Fibroblast of lung (primary cell): ENCODE measurements at places on chromosomes 12 and 14. TPM values are rescaled to one million over a fixed set of nuclear protein-coding genes. Genes with fewer than 3 reads are reported as not detected.

CCNB1IP1 gene
- total RNA-seq = 77.5 and 110 TPM in 2 replicates

KCNK13 gene
- total RNA-seq = not detected in 2 replicates

HOXC12 gene
- not detected in 2 replicates for total RNA-seq

RTL1 gene
- not detected in 2 replicates for total RNA-seq

ARG2 gene
- total RNA-seq = 2.3 and 8.4 TPM in 2 replicates

VASH1 gene
- 4.5 and 6.2 TPM in 2 replicates for total RNA-seq

CIT gene
- total RNA-seq = 4.6 and 25.4 TPM in 2 replicates

SIRT4 gene
- 2.3 and 2.5 TPM in 2 replicates for total RNA-seq

SLC25A21 gene
- 0.26 and 0.50 TPM in 2 replicates for total RNA-seq

PRIMA1 gene
- not detected in 2 replicates for total RNA-seq

FAM181A gene
- not detected in 2 replicates for total RNA-seq

IL31 gene
- not detected in 2 replicates for total RNA-seq

SMCO2 gene
- 0.26 TPM in 1 of 2 replicates, not detected in the other for total RNA-seq

EIF2S3B gene
- 1.7 and 1.8 TPM in 2 replicates for total RNA-seq

SLC6A15 gene
- 0.77 and 0.99 TPM in 2 replicates for total RNA-seq

TAS2R8 gene
- total RNA-seq = under 0.01 TPM in 1 of 2 replicates, not detected in the other

MTERF2 gene
- total RNA-seq = 6.2 and 7.3 TPM in 2 replicates

EDDM3A gene
- total RNA-seq = not detected in 2 replicates

PIANP gene
- total RNA-seq = under 0.01 and 0.17 TPM in 2 replicates

RNASE7 gene
- not detected in 2 replicates for total RNA-seq

CLEC1B gene
- not detected in 2 replicates for total RNA-seq

MYL6B gene
- total RNA-seq = 71.7 and 98.6 TPM in 2 replicates

DYRK2 gene
- total RNA-seq = 19.0 and 22.5 TPM in 2 replicates

DIO2 gene
- total RNA-seq = 0.77 and 3.3 TPM in 2 replicates

P3H3 gene
- total RNA-seq = 72.4 and 96.3 TPM in 2 replicates

CFAP251 gene
- total RNA-seq = 3.9 and 7.9 TPM in 2 replicates

SLCO1A2 gene
- not detected in 2 replicates for total RNA-seq

SLC6A13 gene
- not detected in 2 replicates for total RNA-seq

CCDC175 gene
- not detected in 2 replicates for total RNA-seq

ZDHHC22 gene
- total RNA-seq = not detected in 2 replicates

GLI1 gene
- total RNA-seq = 1.0 and 2.0 TPM in 2 replicates

GLIPR1L2 gene
- total RNA-seq = 0.33 and 1.0 TPM in 2 replicates

SLC25A47 gene
- under 0.01 TPM in 1 of 2 replicates, not detected in the other for total RNA-seq

INF2 gene
- 23.9 and 50.9 TPM in 2 replicates for total RNA-seq

PLA2G1B gene
- total RNA-seq = 0.51 TPM in 1 of 2 replicates, not detected in the other

DCD gene
- total RNA-seq = not detected in 2 replicates

POC1B gene
- total RNA-seq = 16.7 and 18.0 TPM in 2 replicates

TMEM52B gene
- total RNA-seq = under 0.01 and 0.50 TPM in 2 replicates
